AG20443 (cell line): ENCODE measurements at places on chromosomes 2 and 18.

DNA sequence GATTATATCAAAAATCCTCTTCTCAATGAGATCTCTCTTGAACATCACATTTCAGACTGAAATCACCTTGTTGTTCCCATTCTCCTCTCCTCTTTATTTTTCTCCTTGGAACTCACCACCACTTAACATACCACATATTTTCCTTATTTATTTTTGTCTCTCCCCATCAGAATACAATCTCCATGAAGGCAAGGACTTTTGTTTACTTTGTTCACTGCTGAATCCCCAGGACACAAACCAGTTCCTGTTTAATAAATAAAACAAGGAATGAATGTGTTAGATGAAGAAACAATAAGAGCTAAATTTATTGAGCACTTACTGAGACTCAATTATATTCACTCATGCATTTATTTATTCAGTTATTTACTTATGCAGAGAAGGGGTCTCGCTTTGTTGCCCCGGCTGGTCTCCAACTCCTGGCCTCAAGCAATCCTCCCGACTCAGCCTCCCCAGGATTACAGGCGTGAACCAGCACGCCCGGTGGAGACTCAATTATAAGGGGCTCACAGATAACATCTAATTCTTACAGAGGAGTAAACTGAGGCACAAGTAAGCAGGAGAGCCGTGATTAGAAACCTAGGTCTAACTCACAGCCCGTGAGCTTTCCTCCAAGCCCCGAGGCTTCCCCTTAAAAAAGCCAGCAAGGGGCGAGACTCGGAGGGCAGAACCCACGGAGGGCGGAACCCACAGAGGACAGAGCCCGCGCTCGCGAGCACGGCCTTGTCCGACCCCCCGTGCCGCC lies 616 bp upstream of the TAF1B start:
- no peak for DNase-seq

GRCh38 chr18:46706968-46707367 lies 49.9 kb downstream of the ST8SIA5 start:
- DNase-seq: no peak

GRCh38 chr18:28175930-28176697 lies 816 bp downstream of the CDH2 start:
- DNase-seq: peak; percentile 37

DNA sequence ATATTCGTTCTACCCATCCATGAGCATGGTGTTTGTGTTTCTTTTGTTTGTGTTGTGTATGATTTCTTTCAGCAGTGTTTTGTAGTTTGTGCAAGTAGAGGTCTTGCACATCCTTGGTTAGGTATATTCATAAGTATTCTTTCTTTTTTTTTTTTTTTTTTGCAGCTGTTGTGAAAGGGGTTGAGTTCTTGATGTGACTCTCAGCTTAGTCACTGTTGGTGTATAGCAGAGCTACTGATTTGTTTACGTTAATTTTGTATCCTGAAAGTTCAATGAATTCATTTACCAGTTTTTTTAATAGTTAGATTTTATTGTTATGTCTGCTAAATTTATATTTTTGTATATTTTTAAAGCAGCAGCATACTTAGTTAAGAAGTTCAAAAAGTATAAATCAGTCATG lies 834.4 kb upstream of the NRXN1 start:
- no peak for DNase-seq

DNA sequence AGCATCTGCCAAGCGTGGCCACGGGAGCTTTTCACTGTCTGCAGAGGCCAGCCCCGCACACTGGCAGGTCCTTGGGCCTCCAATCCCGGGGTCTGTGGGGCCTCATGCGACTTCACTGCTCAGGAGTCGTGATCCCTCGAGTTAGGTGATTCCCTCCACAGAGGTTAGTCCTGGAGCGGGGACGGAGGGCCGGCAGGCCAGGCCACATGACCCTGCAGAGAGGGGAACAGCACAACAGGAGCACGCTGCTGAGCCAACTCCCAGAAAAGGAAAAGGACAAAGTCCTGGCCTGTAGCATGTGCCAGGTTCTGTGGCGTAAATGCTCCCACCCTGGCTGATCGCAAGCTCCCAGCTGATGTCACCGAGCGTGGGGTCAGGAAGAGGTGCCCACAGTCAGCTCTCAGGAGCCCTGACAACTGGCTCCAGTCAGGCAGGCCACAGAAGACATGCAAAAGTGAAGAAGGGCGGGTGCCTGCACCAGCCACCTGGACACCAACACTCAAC lies 15.3 kb upstream of the PRLH start:
- DNase-seq: no peak

- DNase-seq: no peak
Measured at GRCh38 chr2:223815884-223816570, 21.4 kb downstream of the AP1S3 start.

DNA sequence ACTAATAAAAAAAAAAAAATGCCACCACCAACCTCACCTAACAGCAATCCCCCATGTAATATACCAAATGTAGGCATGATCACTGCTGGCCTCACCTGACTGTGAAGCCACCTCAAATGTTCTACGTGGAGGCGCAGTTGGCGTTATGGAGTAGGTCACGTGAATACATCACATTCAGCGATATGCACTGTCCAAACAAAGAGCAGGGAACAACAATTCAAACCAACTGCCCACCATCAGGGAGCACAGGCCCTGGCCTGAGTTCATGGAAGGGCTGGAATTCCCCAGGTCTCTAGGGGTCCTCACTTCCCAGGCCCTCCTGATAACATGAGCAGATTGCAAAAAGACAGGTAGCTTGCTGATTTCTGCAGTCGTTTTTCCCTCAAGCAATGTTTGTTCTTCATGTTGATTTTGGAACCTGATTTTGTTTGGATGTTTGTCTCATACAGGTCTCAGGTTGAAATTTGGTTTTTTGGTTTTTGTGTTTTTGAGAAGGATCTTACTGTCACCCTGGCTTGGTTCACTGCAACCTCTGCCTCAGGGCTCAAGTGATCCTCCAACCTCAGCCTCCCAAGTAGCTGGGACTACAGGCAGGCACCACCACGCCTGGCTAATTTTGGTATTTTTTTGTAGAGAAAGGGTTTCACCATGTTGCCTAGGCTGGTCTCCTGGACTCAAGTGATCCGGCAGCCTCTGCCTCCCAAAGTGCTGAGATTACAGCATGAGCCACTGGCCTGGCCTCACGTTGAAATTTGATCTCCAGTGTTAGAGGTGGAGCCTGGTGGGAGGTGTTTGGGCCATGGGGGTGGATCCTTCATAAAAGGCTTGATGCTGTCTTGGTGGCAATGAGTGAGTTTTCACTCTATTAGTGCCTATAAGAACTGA lies 15.5 kb downstream of the TBC1D8 start:
- DNase-seq: no peak

DNA sequence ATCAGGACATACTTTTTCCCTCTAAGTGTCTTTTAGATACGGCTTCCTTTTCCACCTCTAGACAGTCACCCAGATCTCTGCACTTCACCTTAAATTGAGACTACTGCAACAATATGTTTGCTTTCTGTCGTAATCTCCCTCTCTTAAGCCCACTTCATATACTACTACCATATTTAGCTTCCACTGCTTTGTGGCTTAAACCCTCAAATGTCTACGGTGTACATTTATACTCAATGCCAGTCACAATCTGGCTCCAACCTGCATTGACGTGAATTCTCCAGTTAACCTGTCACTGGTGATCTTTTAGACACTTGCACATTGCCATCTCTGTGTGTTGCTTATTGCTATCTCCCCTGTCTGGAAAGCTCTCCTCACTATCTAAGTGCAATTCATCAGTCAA lies 56.4 kb downstream of the ICOS start:
- no peak for DNase-seq

DNA sequence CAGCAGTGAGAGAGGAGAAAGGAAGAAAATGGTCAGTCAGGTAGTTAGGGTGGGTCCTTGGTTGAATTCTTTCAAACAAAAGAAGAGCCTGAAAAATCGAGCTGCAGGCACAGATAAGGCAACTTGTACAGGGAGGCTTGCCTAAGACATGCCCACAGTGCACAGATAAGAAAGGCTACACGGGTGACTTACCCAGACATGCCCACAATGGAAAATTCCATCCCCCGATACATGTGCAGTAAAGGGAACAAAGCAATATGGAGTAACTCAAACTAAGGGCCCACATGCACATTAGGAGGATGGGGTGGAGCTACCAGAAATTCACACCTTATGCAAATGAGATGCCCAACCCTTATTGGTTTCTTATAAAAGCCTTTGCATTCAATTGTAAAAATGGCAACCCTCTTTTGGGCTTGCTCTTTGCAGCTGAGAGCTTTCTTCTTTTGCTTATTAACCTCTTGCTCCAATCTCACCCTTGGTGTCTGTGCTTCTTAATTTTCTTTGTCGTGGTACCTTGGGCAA lies 110.3 kb upstream of the RMP24 start:
- no peak for DNase-seq

DNA sequence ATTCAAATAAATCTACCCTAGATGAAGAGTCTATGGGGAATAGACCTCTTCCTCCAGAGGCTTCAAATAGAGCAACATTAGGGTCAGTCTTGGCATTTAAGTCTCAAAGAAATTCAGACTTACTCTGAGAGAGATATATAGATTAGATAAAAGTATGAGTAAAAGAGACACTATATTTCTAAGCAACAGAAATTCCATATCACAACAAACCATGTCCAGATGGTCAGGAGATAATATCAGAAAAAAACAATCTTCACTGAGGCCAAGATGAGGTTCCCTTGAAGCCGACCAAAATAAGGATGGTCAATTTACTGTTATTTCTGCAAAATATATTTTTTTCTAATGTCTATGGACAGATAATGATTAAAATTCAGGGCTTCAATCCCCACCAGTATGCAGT lies 89.1 kb upstream of the NOSTRIN start:
- no peak for DNase-seq

DNA sequence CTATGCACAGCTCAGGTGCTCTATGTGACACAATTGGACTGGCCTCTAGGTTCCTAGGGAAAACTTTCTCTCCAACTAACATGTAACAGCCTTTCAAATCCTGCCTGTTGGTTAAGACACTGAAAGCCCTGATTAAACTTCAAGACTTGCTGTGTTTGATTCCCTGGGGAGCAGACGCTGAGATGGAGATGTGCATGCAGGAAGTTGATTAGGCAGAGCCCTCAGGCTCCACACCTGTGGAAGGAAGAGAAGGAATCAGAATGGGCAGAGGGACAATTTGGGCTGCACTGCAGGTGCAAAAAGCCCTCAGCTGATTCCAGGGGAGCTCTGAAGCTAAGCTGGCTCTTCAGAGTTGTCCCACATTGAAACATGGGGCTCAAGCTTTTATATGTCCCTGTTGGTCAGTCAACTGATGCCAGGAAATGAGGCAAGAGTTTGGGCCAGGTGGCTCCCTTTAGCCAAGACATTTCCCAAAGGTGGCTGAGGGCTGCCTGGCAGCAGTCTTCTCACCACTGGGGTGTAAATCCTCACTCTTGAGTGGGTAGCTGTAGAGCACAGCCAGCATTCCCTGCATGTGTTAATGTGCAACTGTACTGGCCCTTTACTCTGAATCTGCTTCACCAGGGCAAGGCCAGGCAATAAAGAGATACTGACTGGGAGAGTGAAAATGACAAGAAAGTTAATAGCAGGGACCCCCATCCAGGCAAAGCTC lies 199.5 kb upstream of the DDX18 start:
- no peak for DNase-seq

DNA sequence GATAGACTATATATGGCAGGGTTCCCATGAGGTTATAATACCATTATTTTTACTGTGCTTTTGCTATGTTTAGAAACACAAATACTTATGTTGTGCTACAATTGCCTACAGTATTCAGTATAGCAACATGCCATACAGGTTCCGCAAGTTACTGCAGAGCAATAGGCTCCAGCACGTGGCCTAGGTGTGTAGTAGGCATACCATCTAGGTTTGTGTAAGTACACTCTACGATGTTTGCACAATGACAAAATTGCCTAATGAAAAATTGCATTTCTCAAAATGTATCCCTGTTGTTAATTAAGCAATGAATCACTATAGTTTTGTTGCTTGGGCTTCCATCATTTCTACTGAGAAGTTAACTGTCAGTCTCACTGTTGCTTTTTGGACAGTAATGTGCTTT lies 9.8 kb downstream of the CD302 start:
- no peak for DNase-seq
